ENCODE measurements at places on chromosomes 1 and 21.

- DNase-seq, result no peak
Observed at GRCh38 chr1:171117085-171117484, 26.4 kb downstream of the FMO3 start.

DNA sequence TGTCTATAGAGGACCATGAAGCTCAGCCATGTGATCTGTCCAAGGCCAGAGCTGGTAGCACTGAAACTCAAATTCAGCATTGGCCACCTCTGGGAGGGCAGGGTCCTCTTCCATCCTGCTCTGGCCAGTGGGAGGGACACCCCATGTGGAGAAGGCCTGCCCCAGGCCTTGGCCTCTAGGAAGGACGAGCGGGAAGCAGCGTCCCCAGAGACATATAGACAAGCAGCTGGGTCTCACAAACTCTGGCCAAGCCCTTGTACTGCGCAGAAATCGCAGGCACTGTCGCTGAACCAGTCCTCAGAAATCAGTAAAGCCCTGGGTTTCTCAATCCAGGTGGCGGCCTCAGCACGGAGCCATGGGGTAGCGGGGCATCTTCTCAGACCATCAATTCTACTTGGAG lies 180.7 kb downstream of the HIVEP3 start:
- DNase-seq, result no peak

GRCh38 chr1:99004861-99005442 lies at the start of gene PLPPR5:
TSS of gene PLPPR5 (minus strand) at chr1:99004861. CDS start at chr1:99004671, 190 bp downstream.
- DNase-seq, result no peak

DNA sequence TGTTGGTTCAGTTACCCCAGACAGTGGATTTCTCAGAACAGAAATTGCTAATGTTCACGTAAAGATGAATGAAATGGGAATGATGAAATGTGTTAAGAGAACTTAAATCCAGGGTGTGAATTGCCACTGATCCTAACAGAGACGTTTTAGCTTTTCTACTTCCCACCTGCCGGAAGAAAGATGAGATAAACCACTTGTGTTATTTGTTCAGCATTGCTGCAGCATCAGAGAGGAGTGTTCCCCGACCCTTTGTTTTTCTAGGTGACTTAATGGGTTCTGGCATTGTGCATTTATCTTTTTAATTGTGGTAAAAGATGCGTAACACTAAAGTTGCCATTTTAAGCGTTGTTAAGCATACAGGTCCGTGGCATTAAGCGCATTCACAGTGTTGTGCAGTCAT lies 122.3 kb downstream of the GALNT2 start:
- no peak for DNase-seq

GRCh38 chr1:236141447-236142252 lies 689 bp upstream of the GPR137B start:
- DNase-seq, result no peak

DNA sequence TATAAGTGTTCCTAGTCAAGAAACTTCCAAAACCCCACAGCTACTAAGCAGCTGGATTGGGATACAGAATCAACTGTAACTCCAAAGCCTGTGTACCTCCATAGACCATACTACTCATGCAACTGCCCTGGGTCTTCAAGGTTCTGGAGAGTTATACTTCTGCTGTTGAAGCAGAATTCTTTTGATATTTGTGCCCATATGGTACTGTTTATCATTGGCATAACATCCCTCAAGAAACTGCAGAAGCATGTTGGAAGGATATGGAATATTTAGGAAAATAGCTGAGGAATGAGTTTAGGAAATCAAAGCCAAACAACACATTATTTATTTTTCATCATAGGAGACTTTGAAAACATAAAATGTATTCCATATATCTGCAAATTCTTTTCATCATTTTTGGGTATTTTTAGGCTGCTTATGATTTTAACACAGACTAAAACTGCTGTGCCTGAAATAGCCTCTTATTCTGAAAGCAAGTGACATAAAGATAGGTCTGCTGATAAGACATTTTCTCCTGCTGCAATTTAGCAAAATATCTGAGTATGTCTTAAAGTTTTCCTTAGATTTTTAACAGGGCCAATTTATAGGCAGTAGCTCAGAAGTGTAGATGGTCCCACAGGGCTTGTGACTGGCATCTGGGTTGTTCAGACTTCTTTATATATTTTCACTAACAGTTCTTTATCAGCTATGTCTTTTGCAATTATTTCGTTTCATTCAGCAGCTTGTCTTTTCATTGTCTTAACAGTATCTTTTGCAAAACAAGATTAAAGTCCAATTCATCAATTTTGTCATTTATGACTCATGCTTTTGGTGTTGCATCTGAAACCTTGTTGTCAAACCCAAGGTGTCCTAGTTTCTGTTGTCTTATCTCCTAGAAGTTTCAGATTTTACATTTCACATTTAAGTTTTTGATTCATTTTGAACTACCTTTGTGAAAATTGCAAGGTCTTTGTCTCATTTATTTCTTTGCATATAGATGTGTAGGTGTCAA lies 41.1 kb upstream of the ZNF124 start:
- no peak for DNase-seq

DNA sequence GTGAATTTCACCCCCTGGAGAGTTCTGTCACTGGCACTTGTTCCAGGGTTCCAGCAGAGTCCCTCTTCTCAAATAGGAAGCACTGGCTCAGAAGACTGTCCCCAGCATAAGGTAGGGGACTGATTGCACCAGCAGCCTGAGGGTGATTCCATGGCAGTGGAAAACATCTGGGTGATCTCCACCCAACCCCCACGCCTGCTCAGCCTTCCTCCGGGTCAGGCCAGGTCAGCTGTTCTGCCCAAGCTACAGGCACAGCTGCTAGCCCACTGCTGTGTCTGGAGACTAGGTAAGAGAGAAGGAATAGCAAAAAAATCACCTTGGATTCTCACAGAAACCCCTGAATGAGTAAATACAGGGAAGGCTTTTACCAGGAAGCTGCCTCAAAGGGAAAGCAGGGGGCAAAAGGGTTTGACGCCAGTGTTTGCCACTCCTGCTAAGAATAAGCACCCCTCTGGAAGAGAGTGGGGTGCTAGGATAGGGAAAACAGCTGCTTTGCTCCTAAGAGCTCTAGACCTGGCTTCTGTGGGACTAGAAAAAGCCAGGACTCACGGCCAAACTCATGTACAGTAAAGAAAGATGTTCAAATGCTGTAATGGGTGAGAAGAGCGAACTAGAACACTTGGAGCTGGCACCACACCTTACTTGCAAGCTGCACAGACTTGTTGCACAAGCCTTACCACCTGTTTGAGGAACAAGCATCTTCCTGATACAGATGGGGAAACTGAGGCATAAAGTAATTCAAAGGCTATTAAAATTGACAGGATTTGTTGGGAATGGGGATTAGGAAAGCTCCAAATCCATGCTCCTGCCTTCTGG lies 1.0 kb upstream of the DENND2D start:
- no peak for DNase-seq

- DNase-seq, result no peak
Observed at GRCh38 chr1:93528412-93528811, 80.5 kb downstream of the FNBP1L start.

DNA sequence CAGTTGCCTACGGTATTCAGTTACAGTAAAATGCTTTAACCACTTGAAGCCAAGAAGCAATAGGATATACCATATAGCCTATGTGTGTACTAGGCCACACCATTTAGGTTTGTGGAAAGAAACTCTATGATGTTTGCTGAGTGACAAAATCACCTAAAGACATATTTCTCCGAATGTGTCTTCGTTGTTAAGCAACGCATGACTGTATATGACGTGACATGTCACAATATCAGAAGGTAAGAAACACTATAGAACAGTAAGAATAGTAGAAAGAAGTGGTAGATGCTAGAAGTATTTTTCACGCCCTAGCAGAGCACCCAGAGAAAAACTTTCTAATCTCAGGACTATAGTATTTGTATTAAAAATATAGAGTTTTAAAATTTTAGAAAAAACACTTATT lies 1188.2 kb upstream of the B3GALT2 start:
- no peak for DNase-seq

DNA sequence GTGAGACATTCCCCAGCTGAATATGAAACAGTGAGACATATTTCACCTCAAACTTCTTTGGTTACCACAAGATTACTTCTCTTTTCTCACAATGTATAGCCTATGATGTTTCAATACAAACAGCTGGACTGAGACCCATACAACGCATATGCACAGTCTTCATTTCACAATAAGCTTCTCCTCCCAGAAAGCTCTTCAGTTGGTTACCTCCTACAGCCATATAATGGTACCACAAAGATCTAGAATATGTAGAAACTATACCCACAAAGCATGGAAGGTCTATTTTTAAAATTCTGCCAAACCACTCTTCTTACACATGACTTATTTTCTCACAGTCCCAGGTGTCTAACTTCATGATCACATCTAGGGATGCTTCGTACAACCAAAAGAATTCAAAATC lies 70.8 kb downstream of the JAK1 start:
- DNase-seq, result no peak

DNA sequence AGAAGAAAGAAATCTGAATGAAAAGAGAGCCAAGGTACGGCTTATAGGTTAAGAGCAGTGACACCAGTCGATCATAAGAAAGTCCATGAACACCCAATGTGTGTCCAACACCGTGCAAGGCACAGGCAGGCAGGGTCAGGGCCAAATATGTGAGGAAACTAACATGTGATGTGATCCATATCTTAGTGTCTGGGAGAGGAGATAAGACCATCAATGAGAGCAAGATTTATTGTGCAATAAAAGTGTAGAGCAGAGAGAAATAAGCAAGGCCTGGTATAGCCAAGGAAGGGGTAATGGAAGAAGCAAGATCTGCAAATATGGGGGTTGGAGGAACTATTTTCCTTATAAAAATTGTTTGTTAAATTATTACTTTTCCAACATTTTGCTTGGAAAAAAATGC lies 198.8 kb downstream of the CRB1 start:
- no peak for DNase-seq

GRCh38 chr1:34366875-34367624 lies 190.3 kb downstream of the C1orf94 start:
- no peak for DNase-seq

GRCh38 chr1:76218888-76219287 lies 144.3 kb downstream of the ST6GALNAC3 start:
- DNase-seq, result no peak

DNA sequence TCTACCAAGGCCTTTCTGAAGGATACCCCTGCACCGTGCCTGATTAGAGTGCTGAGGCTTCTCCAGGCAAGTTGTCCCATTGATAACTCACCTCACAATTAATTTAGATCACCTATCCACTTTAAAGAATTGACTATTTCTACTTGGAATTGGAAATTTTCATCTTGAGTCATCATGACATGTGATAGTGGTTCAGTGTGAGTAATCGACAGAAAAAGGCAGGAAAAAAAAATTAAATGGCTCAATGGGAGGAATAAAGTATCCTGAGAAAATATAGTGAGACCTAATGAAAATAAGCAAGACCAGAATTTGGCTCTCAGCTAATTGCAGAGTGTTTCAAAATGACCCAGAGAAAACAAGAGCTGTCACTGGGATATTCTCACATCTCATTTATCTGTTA lies 222.4 kb upstream of the C8B start:
- DNase-seq, result no peak

DNA sequence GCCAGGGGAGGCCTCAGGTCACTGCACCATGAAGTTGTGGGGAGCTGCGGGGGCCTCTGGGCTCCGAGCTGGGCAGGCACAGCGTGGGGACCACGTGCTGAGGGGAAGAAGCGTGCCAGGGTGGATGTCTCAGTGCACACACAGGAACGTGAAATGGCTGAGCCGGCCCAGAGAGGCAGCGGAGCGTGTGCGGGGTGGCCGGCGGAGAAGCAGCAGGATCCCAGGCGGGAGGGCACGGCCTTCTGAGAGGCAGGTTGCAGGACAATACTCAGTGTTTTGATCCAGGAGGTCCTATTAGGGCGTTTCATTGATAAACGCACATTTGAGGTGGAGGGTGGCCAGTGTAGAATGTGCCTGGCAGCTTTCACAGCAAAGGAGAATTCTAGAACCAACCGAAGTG lies 12.9 kb downstream of the TNFRSF14 start:
- no peak for DNase-seq

- DNase-seq, result no peak
Observed at GRCh38 chr1:202642212-202642611, 68.0 kb downstream of the SYT2 start.

GRCh38 chr1:223091896-223092295 lies 51.2 kb downstream of the TLR5 start:
- no peak for DNase-seq

GRCh38 chr1:204265665-204266064 lies 51.9 kb upstream of the GOLT1A start:
- no peak for DNase-seq

GRCh38 chr1:1427820-1428148 lies 6.7 kb upstream of the ANKRD65 start:
- no peak for DNase-seq

- no peak for DNase-seq
Observed at GRCh38 chr21:46399129-46399528, 59.6 kb upstream of the DIP2A start.
